ENCODE measurements at places on chromosomes 12 and 14.
A peak's percentile ranks its signal among the peaks of the same experiment; 100 is the strongest.

GRCh38 chr12:100497105-100497795 is 23.6 kb downstream of the NR1H4 start:
- no peak for DNase-seq

DNA sequence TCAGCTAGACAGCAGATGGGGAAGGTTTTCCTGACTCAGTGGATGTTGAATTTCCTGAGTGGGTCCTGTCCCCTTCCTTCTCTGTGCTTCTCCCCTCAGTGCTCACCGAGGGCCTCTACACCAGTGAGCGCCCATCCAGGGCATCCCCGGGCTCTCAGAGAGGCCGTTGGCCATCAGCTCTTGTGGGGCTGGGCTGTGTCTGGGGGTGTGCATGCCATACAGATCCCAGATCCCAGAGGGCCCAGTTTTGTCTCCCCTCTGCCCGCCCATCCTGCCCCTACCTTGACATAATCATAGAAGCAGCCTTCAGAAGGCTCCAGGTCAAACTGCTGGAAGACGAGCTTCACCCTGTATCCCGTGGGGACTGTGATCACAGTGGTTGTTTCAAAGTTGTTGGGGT is 1.1 kb downstream of the C1R start:
- no peak for DNase-seq

- DNase-seq = no peak
These were observed 2.7 kb downstream of the ANKRD33 start for GRCh38 chr12:51890511-51891171.

DNA sequence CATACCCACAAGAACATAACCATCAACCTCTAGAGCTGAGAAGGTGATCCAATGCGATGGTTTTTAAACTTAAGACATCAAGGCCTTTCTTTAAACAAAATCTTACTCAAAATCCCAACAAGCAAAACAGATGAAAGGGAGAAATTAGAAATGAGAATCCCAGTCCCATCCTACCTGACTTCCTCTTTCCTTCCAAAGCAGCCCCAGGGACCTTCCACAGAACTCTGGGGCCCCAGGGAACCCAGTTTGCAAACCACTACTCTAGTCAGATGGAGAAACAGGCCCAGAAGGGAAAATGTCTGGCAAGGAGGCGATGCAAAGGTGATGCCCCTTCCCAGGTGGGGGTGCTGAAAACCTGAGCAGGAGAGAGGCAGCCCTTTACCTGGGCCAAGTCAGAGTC is 29.0 kb upstream of the CMKLR1 start:
- DNase-seq = no peak

- no peak for DNase-seq
These were observed 52.0 kb upstream of the RIMBP2 start for GRCh38 chr12:130768120-130768519.

DNA sequence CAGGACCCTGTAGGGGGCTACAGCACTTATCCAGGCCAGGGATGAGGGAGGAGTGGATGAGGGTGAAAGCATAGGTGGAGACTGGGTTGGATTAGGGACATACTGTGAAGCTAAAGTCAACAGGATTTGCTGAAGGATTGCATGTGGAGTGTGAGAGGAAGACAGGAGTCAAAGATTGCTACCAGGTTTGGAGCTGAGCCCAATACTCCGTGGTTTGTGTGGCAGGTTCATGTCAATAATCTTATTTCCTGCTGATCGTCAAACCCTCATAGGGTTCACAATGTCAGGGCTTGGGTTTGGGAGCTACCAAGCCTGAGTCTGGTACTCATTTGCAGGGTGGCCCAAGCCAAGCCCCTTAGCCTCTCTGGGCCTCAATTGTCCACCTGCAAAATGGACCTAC is 77.1 kb upstream of the PLXNC1 start:
- DNase-seq = no peak

GRCh38 chr14:98994561-98994960 is 277.4 kb downstream of the BCL11B start:
- no peak for DNase-seq

- DNase-seq = no peak
These were observed 105.4 kb downstream of the ITPR2 start for GRCh38 chr12:26727482-26728204.

GRCh38 chr12:19129486-19130223 is at the start of gene PLEKHA5:
Gene PLEKHA5, plus strand, starts transcription at chr12:19129733. Its CDS starts 67 bp downstream, at chr12:19129800.
- peak; percentile 70 for DNase-seq

GRCh38 chr12:25518512-25518911 is 34.6 kb downstream of the LMNTD1 start:
- DNase-seq = no peak

GRCh38 chr12:78209846-78210505 is 379.3 kb downstream of the NAV3 start:
- peak; percentile 54 for DNase-seq

DNA sequence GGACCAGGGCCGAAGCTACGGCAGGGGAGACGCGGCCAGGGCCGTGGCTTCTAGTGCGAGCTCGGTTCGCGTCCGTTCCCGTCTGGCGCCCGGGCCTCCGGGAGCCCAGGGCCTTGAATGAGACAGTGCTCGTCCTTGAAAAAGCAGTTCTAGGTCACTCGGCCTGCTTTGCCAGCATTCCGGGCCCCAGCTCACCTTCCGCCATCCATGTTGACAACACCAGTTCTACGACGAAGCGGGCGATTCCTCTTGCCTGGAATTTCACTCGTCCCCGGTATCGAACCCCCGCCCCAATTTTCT is 4.5 kb downstream of the OR10AD1 start:
- no peak for DNase-seq

DNA sequence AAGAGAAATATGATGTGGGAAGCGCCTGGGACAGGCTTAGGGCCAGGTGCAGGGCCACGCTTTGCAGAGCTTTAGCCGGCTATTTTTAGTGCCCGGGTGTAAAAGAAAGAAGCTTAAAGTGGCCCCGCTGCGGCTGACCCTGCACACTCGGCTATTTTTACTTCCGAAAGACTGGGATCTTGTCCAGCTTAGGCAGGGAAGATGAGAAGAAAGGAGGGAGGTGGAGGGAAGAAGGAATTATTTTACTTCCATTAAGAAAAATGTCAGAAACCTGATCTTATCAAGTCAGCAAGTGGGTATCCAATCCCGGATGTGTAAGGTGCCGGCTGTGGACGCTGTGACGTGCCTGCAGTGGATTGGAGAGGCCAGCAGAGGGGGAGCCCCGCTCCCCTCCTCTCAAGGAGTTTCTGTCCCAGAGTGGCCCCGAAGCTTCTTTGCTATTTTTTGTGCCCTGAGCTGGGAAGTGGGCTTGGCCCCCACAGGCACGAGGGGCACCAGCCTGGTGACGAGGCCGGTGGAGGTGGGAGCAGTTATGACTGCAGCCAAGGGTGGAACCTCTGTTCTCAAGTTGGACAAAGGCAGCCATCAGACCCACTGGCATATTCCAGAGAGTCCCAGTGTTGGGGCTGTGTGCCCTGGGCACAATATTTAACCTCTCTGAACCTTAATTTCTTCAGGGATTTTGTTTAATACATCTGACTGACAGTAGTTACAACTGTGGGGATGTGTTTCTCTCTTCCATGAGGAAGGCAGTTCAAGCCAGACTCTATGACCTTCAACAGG is 97.7 kb downstream of the ESRRB start:
- DNase-seq = peak; percentile 3

GRCh38 chr12:26762186-26762585 is 70.8 kb downstream of the ITPR2 start:
- no peak for DNase-seq

DNA sequence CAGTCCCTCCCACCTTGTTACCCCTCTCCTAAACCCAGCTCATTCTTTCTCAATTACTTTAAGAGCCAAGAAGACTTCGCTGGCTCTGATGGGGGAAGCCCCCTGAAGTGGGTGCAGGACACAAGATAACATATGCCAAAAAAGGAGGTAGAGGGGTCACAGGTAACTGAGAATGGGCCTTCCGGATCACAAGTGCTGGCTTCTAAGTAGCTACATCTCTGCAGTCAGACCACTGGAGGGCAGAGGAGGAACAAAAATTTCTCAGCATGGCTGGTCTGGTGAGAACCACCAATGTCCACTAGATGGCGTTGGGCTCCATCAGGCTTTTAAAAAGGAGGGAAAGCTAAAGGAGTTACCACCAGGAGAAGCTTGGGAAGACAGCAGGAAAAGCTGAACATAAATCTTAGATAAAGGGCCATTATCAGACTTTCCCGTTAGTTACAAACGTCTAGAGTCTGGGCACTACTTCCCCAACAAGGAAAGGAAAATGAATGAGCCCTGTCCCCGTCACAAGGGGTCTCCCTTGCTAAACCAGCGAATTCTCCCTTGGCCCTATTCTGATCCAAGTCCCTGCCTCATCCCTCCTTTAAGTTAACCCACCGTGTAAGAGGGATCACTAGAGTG is 11.6 kb upstream of the CDH24 start:
- DNase-seq = peak; percentile 95

DNA sequence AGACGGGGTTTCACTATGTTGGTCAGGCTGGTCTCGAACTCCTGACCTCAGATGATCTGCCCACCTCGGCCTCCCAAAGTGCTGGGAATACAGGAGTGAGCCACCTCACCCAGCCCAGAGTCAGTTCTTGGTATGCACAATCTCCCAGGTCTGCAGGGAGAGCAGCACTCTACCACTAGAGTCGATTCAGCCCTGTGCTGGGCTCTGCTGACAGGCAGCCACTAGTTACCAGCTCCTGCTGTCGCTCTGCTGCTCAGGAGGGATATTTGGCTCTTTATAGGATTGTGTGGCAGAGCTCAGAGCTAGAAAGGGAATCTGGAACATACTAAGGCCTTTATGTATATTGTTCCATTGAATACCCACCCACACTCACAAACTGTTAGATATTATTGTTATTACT is 44.3 kb downstream of the SPTB start:
- DNase-seq = no peak

DNA sequence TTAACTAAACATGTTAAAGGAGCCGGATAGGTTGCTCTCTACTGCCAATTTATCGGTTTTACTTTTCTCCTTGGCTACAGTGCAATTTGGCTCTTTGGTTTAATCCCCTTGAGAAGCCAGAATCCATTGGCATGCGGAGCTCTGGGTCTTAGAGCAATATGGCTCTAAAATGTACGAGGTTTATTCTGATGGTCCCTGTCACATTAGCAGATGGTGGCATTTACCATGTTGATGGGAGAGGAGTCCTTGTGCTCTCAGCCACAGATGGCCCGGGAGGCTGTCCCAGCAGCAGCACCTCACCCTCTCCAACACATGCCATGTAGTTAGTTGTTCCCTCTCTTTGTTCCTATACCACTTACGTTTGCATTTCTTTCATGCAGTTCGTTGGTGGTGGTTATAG is 179.7 kb downstream of the RGS6 start:
- no peak for DNase-seq

- DNase-seq = peak; percentile 98
These were observed 36.5 kb upstream of the DYNC1H1 start for GRCh38 chr14:101927859-101928258.

GRCh38 chr14:23006188-23006534 is 3.8 kb downstream of the C14orf93 start:
- no peak for DNase-seq

GRCh38 chr12:1630133-1630826 is 1.2 kb downstream of the WNT5B start:
- DNase-seq = no peak

- peak; percentile 54 for DNase-seq
These were observed 48.4 kb downstream of the ETV6 start for GRCh38 chr12:11697670-11698387.

- DNase-seq = no peak
These were observed 9.2 kb downstream of the RNASE9 start for GRCh38 chr14:20551606-20552005.

DNA sequence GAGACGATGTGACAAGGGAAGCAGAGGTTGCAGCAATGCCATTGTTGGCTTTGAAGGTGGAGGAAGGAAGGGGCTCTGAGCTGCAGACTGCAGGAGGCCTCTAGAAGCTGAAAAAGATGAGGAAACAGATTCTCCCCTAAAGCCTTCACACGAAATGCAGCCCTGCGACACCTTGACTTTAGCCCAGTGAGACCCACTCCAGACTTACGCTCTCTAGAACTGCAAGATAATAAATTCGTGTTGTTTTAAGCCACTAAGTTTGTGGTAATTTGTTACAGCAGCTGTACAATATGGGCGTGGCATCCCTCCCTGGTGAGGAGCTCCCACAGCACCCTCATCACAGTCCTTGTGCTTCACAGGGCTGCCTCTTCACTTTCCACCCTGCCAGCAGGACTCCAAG is 53.2 kb downstream of the GOLGA5 start:
- no peak for DNase-seq

DNA sequence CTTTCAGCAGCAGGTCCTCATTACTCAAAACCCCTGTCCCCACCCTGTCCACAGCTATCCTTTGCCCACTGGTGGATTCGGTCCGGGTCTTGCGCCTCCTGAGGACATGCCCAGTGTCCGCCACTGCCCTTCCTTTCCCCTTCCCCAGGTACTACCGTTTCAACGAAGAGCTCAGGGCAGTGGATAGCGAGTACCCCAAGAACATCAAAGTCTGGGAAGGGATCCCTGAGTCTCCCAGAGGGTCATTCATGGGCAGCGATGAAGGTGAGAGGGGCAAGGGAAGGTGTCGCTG is 8.7 kb downstream of the MMP14 start:
- no peak for DNase-seq

DNA sequence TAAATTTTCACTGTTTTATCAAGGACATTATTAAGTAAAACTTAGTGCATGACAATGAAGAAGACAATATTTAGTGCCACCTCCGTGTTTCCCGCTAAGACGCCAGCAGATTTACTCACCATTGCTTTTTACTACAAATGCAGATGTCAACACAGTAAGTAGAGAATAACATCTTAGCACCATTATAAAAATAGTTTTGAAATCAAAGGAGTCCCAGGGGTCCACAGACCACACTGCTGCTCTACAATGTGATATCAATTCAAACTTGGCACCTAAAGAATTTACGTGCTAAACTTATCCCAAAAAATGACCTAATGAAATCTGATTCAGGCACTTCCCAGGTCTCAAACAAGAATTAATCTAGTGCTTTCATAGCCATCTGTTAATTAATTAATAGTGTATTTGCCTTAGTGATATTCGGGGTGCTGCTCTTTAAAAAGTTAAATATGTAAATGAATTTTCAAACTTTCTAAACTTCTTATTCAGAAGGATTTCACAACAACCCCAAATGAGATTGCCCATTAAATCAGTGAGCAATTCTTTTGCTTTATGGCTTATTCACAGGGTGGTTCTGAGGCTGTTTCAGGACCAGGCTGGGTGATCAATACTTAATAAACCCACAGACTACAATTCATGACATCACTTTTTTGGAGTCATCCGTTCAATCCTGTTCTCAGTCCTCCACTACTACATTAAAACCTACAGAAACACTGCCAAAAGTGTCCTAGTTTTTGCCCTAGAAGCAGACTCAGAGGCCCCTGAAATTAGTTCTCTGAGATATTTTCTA is 161.3 kb upstream of the LMNTD1 start:
- DNase-seq = no peak

- no peak for DNase-seq
These were observed 16.8 kb downstream of the EML1 start for GRCh38 chr14:99809859-99810558.

GRCh38 chr14:31560759-31561154 is 447 bp upstream of the NUBPL start:
- no peak for DNase-seq

GRCh38 chr12:72110937-72111650 is 161.1 kb upstream of the TRHDE start:
- no peak for DNase-seq

- no peak for DNase-seq
These were observed 105.6 kb upstream of the ARID2 start for GRCh38 chr12:45623940-45624339.

- DNase-seq = peak; percentile 70
These were observed 2.6 kb upstream of the PRKAB1 start for GRCh38 chr12:119665164-119665929.

All from fibroblast of villous mesenchyme (primary cell).